ENCODE measurements at places on chromosomes 5 and 9.

DNA sequence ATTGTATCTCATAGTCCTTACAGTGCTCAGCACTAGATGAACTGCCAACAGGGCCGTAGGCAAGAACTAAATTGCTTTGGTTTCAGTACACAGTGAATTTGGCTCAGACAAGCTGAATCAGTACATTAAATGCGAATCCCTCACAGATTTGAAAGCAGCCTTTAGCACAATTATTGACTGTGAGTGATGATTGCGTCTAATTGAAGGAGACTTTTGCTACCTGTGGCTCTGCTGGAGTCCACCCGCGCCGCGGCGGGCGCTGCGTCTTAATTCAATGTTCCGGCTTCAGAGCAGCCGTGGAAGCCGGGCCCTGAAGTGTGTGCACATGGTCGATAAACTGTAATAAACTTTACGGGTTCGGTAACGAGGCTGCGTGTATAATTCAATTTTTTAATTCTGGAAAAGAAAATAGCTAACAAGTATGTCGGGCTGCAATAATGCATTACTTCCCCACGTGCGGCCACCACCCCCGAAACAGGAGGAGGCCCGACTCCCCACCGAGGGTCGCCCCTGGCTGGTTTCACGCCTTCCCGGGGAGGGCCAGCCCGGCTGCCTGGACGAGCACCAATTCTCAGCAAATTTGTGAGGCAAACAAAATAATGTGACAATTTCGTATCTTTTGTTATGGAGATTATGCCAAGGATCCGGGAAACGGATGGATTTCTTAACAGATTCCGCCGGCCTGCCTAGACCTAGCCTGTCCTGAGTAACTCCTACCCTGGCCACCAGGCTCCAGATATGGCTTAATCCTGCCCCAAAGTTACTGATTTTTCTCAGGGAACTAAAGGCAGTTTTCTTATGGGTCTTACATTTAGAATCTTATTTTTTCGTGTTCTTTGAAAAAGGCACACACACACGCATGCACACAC lies 269.4 kb upstream of the IRX1 start:
- no peak for DNase-seq

GRCh38 chr9:133789778-133790177 lies 51.6 kb upstream of the SARDH start:
- DNase-seq = no peak

GRCh38 chr9:98339987-98340800 lies 84.7 kb upstream of the TBC1D2 start:
- DNase-seq = no peak

DNA sequence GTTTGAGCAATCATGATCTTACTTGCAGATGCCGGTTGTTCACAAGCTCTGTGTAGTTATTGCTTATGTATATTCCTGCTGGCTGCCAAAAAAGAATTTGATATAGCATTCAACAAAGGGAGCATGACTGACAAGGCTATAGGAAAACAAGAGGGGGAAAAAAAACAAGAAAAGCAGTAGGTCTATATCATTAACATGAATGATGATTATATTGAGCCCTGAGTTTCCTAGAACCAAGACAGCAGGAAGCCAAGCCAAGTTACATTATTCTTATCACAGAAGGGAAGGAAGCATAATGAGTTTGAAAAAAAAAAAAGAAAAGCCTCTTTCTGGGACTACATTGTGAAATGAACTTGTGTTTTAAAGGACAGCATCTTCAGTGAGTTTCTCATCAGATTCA lies 41.0 kb downstream of the TSTD2 start:
- no peak for DNase-seq

- DNase-seq = no peak
Observed at GRCh38 chr5:112355058-112355685, 63.9 kb downstream of the EPB41L4A start.

DNA sequence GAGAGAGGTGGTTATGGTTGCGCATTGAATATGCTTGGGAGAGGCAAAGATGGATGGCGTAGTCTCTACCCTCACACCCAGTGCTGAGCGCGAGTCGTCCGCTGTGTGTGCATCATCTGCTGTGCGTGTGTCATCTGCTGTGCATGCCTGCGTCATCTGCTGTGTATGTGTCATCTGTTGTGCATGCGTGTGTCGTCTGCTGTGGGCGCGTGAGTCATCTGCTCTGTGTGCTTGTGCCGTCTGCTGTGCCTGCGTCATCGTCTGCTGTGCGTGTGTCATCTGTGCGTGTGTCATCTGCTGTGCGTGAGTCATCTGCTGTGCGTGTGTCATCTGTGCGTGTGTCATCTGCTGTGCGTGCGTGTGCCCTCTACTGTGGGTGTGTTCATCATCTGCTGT lies 68.0 kb upstream of the IRX4 start:
- DNase-seq = no peak

- no peak for DNase-seq
Observed at GRCh38 chr9:127853312-127854183, 910 bp downstream of the ENG start.

DNA sequence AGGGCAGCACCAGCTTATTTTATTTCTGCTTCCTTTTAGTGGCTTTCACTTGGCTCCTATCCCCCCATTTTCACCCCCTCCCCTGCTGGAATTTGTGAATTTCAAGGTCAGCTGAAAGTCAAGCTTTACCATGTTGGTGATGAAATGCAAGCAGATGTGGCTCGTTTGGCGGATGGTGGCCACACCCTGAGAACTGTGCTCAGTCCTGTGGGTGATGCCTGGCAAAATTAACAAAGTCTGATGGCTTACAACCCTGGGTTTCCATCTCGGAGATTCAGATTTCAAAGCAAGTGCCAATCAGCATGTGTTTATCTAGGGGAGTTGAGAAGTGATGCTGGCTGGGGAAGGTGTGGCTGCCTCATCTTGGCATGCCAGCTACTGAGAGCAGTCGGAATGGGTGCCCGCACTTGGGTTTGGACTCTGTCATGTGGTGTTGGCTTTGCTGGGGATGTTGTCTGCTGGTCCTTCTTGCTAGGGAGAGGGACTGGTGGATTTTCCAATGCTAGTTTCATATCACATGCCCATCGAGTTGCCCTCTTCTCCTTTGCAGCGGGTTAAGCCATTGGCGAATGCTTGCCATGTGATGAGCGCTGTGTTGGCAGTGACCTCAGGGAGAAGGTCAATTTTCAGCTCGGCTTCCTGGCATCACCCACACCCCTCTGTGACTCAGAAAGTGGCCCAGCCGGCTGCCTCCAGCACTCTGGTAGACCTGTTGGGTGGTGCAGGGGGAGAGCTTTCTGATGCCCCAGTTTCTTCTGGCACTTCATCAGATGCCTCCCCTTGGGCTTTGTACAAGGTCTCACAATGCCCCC lies 77.0 kb upstream of the PITX1 start:
- DNase-seq = no peak

DNA sequence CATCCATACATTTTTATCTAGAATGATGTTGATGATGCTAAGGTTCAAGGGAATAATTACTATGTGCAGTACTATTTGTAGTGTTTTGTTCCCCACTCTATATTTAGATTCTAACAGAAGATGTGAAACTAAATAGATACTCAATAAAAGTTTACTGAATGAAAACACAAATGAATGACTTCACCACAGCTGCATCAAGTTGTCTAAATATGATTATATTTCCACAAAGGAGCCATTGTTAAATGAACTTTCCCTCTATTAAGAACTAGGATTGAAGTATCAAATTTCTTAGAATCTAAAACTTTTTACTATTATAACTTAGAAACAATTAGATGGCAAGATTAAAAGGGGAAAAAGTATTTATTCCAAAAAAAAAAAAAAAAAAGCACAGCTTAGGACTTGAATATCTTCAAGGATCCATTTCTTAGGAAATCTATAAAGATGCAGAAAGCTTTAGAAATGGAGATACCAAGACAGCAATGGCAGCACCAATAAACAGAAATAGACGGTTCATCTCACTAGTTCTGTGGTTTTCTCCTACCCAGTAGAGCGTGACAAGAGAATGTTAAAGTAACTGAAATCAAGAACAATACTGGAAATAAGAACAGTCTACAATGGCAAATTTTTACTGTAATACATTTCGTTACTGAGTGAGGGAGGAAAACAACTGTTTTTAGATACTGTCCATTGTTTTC lies 347.6 kb downstream of the EBF1 start:
- DNase-seq = no peak

DNA sequence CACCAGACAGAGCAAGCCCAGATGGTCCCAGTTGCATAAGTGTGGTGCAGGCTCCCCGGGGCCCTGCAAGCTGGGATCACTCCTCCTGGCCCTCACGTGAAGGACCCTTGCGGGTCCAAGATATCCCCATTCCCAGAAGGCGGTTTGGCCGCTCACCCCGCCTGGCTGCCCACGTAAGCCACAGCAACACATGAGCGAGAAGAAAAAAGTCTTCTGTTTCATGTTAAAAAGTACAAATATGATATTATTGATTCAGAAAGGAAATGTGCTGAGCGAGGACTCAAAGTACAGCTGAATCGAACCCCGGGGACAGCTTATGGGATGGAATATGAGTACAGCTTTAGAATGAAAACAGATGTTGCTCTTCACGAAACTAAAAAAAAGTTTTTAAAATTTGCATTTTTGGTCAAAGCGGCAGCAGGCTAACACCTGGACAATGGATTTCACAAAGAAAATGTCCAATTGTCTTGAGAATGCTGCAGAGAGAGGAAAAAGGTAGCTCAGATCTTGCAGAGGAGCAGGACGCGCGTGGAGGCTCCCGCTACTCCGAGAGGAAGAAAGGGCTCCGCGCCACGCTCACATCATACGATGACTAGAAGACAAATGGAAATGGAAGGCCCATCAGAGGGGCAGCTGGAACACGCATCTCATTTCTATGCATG lies 427.6 kb downstream of the IRX1 start:
- no peak for DNase-seq

DNA sequence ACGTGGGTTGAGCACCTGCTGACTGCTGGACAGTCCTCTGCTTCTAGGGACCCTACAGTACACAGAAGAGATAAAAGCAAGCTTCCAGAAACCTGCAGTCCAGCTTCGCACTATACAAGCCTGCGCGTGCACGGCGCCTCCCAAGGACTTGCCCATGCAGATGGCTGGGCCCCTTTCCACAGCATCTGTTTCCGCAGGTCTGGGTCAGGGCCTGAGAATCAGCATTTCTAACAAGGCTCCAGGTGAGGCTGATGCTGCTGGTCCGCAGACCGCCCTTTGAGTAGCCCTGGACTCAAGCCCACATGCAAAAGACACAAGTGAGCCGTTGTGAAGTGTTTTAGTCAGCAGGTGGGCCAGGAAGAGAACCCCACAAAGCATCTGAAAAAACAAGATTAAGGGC lies 133.1 kb downstream of the HSD17B3 start:
- DNase-seq = no peak

DNA sequence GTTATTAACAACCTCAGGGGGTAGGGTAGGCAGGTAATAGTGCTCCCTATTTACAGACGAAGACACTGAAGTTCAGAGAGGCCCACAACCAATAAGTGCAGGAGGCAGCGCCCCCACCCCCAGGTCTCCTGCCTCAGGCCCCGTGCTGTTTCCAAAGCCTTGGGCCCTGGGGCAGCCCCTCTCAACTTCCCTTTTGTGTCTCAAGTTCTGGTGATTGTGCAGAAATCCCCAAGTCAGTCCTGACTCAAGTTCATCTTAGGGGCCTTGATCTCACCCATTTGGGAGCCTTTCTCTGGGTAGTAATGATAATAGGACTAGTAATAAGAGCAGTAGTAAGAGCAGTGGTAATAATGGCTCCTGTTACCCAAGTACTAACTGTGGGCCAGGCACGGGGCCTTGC lies 35.5 kb upstream of the ASS1 start:
- no peak for DNase-seq

DNA sequence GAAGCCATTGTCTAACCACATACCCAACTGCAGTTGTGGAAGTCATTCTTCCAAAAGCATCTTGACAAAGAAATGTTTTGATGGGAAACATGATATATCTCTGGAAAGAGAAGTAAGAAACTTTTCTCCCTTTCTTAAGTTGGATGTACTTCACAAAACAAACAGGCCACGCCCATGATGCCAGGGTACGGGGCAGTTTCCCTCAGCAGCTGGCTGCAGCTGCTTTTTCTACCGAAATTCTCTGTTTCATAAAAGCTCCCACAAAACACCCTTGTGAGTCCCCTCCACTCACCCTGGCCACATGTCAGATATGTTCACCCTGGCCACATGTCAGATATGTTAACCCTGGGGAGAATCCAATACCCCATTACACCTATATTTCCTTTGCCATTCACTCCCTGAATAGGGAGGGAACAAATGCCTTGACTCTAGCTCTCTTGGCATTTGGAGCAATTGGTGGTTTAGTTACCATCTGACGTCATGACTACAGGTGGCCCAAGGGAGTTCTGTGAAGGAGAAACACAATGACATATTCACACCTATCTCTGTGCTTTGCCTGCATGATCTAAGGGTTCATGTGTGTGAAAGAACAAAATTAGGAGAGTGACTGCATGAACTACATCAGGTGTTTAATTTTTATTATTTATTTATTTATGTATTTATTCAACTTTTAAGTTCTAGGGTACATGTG lies 103.0 kb downstream of the AOPEP start:
- DNase-seq = no peak

- no peak for DNase-seq
Observed at GRCh38 chr9:16266648-16267276, 603.7 kb downstream of the BNC2 start.

DNA sequence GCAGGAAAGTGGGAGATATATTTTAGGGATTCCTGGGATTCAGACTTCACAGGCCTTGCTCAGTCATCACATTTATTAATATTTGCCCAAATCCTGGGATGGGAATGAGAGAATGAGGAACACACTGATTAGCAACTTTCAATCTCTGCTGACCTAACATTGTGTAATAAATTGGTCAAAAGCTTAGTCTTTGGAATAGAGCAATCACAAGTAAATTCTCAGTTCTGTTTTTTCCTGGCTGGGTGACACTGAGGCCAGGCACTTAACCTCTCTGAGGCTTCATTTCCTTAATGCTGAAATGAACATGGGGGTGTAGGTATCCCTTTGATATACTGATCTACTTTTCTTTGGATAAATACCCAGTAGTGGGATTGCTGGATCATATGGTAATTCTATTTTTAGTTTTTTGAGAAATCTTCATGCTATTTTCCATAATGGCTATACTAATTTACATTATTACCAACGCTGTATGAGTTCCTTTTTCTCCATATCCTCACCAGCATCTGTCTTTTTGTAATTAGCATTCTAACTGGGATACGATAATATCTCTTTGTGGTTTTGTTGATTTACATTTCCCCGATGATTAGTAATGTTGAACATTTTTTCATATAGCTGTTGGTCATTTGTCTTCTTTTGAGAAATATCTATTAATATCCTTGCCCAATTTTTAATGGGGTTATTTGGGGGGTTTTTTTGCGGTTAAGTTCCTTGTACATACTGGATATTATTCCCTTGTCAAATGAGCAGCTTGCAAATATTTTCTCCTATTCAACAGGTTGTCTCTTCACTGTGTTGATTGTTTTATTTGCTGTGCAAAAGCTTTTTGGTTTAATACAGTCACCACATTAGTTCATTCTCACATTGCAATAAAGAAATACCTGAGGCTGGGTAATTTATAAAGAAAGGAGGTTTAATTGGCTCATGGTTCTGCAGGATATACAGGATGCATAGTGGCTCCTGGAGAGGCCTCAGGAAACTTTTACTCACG lies 36.8 kb upstream of the NIPBL start:
- no peak for DNase-seq

GRCh38 chr5:67166460-67167285 lies 29.9 kb downstream of the CD180 start:
- peak; percentile 70 for DNase-seq

All from transverse colon (tissue), 4 donors.